Stromal cell of bone marrow (primary cell): ENCODE measurements at places on chromosomes 2 and 18.

GRCh38 chr2:144455987-144456386 is 63.9 kb downstream of the ZEB2 start:
- DNase-seq = no peak

DNA sequence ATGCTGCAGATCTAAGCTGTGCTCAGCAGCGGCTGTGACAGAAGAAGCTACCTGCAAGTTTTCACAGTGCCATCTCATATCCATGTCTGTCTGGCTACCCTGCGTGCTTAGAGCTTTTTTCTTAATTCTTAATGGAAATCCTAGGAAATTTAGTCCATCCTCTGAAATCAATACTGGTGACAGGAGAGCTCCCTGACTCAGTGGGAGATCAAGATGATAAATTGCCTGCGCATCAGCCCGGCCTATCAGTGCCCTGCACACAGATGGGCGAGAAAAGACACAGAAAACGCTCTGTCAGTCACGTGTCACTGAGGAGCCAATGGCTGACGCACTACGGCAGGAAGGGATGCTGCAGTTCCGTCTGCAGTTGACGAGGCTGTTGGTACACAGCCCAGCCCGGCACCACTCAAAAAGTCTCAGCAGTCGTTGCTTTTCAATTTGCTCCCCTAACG is 819.6 kb upstream of the FSHR start:
- DNase-seq = peak; percentile 13

- no peak for DNase-seq
Measured at GRCh38 chr2:38533180-38533579, 69.5 kb downstream of the HNRNPLL start.

- DNase-seq = no peak
Measured at GRCh38 chr2:222796413-222797103, 64.3 kb upstream of the ACSL3 start.

- DNase-seq = no peak
Measured at GRCh38 chr2:102016399-102016955, 24.7 kb downstream of the IL1R2 start.

- no peak for DNase-seq
Measured at GRCh38 chr2:109430329-109430636, 183.5 kb downstream of the SEPTIN10 start.

GRCh38 chr2:136653861-136654260 is 111.5 kb upstream of the THSD7B start:
- DNase-seq = no peak

DNA sequence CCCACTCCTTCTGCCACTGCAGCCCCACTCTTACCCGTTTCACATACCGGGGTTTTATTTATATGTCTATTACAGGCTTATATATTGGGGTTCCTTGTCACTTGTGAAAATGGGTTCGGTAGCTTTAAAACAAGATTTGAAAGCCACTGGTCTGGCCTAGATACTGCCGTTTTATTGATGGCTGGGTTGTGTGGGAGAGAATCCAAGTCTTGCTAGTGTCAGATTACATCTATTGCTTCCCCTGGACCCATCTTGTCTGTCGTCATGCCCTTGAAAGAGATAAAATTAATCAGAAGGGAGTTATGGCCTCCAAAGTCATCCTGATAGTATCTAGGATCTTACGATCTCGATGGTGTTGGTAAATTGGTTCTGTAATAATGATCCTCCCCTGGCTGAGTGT is 79.4 kb downstream of the EIPR1 start:
- no peak for DNase-seq

GRCh38 chr2:161173541-161174194 is 13.4 kb downstream of the TANK start:
- no peak for DNase-seq

- DNase-seq = no peak
Measured at GRCh38 chr18:35549564-35549963, 32.0 kb upstream of the GALNT1 start.

GRCh38 chr2:135050132-135050531 is 2.0 kb upstream of the RAB3GAP1 start:
- no peak for DNase-seq

DNA sequence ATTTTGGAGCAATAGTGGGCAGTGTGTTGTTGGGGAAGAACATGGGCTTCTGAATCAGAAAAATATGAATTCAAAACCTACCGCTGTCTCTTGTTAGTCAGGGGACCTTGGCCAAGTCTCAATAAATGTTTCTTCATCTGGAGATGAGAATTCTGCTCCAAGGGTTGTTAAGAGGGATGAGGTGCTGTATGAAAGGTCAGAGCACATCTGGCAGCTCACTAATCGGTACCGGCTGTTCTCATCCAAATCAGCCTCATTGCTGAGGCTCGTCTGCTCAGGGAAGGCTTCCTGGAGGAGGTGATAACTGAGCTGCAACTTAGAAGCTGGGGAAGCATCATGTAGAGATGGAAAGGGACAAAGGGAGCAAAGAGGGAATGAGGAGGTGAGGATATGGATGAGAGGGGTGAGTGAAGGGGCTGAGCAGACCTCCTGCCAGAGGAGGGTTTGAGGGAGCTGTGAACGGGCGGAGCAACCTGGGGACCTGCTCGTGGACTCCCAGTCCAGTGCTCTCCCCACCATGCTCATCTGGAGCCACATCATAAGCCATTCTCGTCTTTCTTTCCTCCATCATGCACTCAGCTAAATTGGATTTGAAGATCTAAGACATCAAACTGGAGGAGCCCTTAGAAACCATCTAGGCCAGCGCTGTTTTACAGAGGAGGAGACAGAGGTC is 47.4 kb downstream of the GREB1 start:
- no peak for DNase-seq

DNA sequence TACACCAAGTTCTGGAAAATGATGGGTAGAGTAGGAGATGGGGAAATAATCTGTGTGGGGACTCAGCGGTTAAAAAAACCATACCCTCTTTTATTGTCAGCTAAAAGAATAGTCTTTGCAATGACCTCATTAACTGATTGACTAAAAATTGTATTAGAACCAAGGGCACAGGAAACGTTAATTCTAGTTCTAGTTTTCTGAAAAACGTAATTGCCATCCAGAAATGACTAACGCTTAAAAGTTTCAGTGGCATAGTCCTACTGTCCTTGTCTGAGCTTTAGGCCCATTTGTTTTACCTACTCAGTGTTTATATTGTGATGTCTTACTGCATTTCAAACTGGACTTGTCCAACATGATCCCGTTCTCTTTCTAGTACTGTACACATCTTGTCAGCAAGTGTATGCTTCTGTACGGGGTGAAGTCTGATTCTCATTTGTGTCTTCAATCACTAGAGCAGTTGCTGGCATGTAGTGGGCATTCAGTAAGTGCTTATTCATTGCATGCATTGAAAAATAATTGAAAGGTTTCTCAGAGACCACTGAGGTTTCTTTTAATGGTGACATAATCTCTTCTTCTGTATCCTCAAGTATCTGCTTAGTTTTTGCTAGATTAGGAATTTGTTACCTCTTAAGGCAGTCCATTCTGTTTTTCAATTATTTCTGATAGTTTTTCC is 81.5 kb downstream of the ZNF407 start:
- no peak for DNase-seq

DNA sequence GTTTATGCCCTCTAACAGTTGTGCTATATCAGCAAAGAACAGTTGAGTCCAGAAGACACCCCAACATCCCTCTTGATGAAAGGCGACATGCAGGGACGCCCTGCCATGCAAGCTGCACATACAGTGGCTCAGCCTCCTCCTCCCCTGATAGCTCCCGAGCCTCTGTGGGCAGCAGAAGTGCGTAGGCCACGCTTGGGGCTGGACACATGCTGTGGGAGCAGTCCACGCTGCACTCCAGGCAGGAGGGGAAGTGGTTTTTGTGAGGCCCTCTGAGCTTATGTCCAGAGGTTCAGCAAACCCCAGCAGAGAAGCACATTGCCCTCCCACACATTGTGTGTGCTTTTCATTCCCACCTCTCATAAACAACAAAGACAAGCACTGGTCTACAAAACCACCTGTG is 162.1 kb downstream of the SEPTIN10 start:
- DNase-seq = no peak

- no peak for DNase-seq
Measured at GRCh38 chr2:10650761-10651160, 39.0 kb downstream of the NOL10 start.

- no peak for DNase-seq
Measured at GRCh38 chr2:28219138-28219537, 173.5 kb upstream of the FOSL2 start.

GRCh38 chr2:136424112-136424511 is 306.2 kb upstream of the CXCR4 start:
- DNase-seq = no peak

- no peak for DNase-seq
Measured at GRCh38 chr2:212147921-212148513, 390.6 kb downstream of the ERBB4 start.

DNA sequence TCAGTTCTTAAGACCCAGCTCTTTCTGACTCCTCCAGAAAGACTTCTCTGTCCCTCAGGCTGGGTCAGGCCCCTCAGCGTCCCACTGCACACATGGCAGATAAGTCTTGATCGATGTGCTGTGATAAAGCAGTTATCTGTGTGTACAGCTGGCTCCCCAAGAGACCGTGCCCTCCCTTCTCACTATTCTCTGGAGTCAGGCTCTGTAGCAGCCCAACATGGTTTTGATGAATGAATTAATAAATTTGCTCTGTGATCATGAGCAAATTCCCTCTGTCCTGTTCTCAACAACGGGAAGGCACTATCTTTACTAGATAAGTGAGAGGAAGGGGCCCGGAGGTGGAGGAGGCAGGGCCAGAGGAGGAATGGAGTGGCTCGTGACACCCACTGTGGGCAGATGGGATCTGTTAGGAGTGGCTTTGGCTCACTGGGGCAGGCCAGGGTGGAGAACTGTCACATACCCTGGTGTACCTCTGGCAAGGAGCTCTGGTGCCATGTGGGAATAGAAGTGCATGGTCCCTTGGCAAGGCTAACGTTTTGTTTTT is 48.3 kb downstream of the ZFP36L2 start:
- DNase-seq = no peak

DNA sequence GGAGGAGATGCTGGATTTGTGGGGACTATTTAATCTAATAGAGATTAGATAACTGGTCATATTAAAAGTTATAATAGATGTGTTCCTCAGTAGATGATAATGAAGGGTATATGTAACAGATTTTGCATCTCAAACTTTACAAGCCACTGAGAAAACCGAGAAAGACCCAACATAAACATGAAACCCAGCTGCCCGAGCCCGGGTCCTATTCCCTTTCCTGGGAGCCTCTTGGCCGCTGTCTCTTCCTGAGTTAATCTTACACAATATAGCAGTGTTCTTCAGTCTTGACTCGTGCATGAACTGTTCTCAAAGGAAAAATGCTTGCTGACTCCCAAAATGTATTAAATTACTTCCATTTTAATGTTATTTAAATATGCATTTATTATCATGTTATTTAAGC is 94.5 kb downstream of the COPS8 start:
- DNase-seq = no peak

- no peak for DNase-seq
Measured at GRCh38 chr2:46302005-46302695, 4.9 kb downstream of the EPAS1 start.

- no peak for DNase-seq
Measured at GRCh38 chr18:76374330-76375281, 120.4 kb downstream of the ZNF516 start.

DNA sequence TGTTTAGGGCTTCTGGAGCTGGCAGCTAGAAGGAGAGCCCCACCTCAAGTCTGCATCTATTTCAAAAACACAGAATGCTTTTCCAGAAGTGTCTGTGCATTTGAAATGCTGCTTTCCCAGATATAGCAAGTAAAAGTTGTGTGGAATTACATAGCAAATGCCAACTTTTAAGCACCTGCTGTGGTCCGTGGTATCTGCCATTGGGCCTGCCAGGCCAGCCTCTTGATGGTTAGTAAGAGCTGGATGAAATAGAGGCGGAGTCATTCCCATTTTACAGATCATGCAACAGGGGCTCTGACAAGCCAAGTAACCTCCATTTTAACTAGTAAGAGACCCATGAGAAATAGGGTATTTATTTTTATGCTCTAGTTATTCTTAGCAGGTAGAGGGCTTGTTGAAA is 61.6 kb downstream of the MGAT5 start:
- DNase-seq = no peak

GRCh38 chr18:70709144-70709543 is 420.3 kb downstream of the SOCS6 start:
- no peak for DNase-seq

DNA sequence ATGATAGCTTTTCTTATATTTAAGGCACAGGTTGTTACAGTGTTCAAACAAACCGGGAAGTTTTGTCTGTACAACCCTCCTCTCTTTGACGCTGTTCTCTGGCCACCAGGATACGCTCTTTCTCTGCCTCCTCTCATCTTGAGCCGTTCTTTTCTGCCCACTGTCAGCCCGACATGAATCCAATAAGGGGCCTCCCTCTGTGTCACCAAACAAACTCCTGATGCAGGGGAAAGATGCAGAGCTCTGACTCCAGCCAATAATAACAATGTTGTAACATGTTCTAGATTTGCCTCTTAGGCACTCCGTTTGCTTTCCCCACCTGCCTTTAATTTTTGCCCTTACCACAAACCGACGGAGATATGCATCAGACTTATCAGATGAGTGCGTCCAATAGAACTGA is 449.3 kb downstream of the SLC4A3 start:
- DNase-seq = peak; percentile 78

DNA sequence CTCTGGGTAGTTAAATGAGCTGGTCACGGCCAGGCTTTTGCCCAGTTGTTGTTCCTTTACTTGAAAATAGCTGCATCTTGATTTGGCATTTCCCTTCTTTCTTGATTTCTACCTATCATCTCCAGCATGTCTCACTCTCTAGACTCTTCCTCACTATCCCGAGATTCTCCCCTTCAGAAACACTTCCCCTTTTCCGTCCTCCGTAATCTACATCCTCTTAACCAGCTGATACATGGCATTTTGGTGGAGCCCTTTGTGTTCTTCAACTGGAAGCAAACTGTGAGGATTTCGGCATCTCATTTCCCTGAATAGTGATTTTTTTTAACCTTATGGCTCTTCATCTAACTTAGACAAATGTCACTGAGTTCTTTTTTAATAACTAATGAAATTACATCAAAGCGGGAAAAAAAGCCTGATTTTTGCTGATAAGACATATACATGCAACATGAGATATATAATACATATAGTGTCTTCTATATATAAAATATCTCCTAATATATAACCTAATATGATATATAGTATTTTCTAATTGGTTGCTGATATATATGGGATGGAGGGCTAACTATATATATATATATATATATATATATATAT is 220.2 kb upstream of the RASGRP3 start:
- no peak for DNase-seq

DNA sequence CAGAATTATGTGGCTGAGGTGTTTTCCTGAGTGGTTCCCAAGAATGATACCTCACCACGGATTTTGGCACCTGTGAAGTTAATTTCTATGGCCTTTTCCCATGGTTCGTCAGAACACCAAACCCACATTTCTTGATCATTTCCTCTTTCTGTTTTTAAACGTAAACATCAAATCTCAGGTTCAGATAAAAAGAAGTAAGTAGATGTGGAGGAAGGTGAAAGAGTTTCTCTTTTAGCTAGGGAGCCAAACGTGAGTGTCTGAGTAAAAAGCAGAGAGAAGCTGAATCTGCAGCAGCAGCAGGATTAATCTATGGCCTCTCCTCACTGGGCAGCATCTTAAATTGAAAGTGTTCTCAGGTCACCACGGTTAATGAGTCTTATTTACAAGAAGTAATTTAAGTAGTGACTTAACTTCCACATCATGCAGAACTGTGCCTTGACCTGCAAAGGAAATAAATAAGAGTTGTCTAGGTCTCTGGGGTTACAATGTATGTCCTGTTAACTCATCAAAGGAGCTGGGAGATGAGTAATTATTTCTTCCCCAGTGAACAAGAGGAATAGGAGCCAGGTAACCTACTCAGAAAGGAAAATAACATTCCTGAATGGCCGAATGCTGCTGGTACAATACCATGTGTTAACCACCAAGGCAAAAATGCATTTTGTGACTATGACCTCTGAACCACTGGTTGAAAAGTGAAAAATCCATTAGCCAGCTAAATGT is 139.6 kb upstream of the NETO1 start:
- DNase-seq = no peak
